ENCODE measurements at places on chromosomes 2 and 18.

DNA sequence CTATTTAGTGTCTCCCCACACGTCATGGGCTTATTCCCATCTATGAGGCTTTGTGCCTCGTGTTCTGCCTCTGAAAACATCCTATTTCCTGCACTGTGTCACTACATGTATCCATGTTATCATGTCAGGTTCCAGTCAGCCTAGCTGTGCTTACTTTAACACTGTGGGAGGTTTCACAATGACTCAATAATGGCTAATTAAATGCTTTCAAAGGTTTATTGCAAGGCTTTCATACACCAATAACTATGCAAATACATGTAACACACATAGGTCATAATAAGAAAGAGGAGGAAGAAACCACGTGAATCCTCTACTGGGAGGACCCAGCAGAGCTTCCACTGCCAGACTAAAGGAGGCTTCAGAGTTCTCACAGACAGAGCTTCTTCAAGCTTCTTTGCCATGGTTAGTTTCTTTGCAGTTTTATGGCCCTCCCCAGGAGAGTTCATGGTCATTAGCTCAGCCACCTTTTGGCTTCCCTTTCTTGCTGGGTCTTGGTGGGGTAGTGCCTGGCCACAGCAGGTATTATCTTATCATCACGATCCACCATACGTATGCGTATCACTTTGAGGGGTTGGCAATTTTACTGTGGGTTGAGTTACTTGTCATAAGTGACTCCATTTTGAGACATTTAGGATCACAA lies 5.1 kb upstream of the COLEC12 start:
- DNase-seq: no peak

DNA sequence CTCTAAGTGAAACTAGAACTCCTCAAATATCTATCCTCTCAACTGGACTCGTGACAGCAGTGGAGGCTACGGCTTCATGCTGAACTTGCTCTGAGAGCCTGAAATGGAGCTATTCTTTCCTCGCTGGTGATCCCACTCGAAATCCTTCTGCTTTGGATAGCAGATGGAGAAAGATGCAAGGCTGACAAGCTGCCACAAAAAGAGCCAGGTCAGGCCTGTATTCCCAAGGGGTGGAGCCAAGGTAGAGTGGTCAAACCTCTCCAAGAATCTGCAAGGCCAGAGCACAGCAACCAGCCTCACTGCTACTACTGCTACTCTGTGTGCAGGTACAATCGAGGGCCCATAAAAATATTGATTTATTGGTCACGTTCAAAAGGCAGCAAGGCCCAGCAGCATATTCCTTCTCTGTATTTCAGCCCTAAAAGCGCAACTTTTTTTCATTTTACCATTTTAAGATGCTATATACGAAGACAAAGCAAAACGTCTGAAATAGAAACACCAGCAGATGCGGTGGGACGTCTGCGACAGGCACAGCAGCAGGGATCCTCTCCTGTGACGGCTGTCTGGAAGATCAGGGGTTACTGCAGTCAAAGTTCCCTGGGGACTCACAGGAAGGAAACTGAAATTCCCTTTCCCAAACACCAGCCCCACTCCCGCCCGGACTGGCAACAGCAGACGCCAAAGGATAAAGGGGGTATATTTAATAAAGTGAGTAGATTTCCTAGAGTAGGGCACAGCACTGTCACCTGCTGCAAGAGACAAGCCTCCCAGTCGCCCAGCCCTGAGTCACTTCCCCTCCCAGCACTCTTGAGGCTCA lies 2.4 kb downstream of the SPRED2 start:
- no peak for DNase-seq

DNA sequence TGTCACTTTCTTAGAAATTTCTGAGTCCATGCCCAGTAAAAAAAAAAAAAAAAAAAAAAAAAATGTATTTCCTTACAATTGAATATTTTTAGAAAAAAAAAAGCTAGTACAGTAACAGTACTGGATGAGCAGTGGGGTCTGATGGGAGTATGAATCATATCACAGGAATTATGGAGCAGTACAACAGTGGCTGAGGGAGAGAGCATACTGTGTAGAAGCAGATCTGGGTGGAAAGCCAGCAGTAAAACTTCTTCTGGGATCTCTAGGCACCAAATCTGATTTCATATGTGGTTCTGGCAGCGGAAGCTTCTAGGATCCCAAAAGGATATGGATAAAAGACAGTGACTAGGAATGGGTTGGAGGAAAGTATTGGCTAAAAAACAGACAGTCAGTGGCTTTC lies 414.9 kb upstream of the FSHR start:
- no peak for DNase-seq

DNA sequence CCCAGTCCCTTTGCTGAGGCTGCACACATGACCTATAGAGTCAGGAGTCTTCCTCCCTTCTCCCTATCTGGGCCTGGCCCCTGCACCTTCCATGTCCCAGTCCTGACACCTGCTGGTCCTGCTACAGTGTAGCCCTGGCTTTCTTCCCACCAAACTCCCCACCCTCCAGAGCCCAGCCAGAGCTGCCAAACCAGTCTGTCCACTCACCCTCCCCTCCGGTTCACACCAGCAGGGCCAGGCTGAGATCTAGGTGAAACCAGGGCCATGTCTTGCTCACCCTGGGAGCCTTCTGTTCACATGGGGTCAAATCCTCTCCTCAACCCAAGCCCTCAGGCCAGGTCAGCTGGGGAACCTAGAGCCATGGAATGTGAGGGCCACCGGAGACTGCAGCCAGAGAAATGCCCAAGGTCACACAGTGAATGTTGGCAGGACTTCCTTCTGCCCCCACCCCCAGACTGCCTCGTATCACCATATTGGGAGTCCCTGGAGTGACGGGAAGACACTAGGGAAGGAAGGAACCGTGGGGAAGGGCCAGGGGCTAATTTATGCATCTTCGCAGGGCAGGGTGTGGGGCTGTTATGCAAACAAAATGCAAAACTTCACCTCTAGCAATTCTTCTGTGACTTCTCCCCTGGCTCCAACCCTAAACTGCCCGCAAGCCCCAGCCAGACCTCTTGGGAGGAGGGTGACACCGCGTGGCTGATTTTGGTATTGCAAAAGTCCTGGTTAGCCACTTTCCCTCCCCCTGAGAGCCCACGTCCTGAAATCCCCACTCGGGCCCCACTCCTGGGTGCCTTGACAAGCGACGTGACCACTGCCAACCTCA lies 14.6 kb downstream of the TNS1 start:
- DNase-seq: peak; percentile 79

GRCh38 chr2:69253611-69254301 lies 133.3 kb downstream of the GFPT1 start:
- DNase-seq: peak; percentile 72

DNA sequence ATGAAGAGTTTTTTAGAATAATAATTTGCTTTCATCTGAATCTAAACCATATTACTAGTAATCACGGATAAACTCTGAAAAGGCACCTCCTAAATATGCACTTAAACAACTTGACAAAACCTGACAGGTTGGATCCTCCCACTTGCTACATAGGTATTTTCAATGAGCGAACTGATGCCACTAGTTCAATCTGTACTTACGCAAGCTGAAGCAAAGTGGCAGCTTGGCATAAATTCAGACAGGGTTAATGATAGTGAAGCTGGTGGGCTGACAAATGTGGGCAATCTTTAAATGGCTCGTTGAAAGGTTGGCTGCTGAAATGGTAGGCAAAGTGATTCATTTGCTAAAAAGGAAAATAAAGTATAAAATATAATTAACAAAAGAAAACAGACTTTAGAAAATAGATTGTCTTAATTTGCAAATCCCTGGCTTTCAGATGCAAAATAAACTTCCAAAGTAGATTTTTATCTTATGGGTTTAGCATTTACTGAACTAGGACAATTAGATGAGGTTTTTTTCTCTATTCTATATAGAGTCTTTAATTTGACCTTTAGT lies 1713.5 kb upstream of the SLC39A10 start:
- no peak for DNase-seq

- no peak for DNase-seq
Observed at GRCh38 chr18:28183418-28184078, 6.6 kb upstream of the CDH2 start.

- no peak for DNase-seq
Observed at GRCh38 chr2:21420553-21421335, 297.0 kb downstream of the TDRD15 start.

- no peak for DNase-seq
Observed at GRCh38 chr2:174902506-174903263, 102.5 kb downstream of the CHN1 start.

DNA sequence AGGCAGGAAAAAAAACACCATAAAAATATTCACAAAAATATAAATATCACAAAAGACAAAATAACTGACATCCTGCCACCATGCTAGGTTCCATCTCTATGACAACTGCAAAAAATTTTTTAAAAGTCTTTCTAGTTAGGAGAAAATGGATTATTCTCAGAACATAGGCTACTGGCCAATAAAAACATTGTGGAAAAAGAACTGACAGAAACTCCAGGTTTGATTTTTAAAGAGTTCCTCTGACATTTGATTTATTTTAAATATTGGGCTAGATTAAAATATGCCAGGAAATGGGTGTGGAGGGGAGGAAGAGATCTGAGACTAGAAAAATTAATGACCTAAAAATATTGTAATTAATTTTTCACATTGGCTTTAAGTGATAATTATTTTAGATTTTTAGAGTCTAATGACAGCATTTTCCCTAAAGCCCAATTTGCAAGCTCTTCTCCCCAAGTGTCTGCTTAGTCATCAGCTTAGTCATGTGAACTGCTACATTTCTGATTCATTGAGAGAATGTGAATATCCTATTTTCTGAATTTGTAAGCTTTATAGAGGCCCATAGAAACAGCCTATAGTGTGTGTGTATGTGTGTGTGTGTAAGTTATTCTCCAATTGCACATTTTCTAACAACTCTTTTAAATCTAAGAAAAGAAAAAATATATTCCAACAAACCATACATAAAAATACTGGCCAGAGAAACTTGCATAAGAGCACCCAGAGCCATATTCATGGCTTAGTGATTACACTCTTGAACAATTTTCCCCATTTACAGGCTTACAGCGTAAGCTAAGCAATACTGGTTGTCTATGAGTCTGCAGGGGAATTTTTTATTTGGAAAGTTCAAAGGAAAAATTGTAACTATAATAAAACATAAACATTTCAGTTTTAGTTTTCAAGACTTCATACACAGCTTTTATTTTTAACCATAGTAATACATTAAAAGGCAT lies 48.4 kb downstream of the TMEFF2 start:
- no peak for DNase-seq

DNA sequence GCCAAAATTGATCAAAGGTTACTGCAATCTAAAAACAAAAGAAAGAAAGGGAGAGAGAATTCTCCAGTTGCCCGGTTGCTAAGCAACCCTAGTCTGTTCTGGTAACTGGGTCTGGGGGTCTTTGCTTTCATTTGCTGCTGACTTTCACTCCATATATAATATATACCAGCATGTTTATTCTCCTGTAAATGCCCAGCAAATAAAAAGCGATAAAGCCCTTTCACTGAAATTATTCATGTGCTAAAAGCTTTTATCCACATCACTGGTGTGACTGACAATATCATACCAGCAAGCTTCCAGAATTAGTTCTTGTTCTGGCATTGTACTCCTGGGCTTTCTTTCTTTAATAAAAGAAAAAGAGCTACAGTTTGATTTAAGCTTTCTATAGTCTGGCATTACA lies 75.5 kb upstream of the ST8SIA3 start:
- DNase-seq: no peak

- DNase-seq: no peak
Observed at GRCh38 chr18:63140038-63140450, 179.5 kb downstream of the BCL2 start.

DNA sequence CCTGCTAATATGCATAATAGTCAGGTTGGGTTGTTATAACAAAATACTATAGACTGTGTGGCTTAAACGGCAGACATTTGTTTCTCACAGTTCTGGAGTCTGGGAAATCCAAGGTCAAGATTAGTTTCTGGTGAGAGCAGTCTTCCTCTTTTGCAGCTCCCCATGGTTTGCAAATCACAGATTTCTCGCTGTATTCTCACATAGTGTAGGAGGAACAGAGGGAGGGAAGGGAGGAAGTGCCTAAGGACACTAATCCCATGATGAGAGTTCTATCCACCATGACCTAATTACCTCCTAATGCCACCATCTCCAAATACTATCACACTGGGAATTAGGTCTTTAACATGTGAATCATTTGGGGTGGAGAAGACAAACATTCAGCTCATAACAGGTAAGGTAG lies 20.1 kb upstream of the PTH2R start:
- DNase-seq: no peak

GRCh38 chr2:13504808-13505207 lies 788.1 kb downstream of the TRIB2 start:
- DNase-seq: no peak

GRCh38 chr18:34117319-34117718 lies 107.4 kb downstream of the NOL4 start:
- no peak for DNase-seq

- no peak for DNase-seq
Observed at GRCh38 chr2:236166796-236167296, 1.3 kb downstream of the GBX2 start.

GRCh38 chr2:22734373-22735045 lies 650.5 kb upstream of the KLHL29 start:
- DNase-seq: no peak

- no peak for DNase-seq
Observed at GRCh38 chr2:238449909-238450417, 23.2 kb downstream of the ASB1 start.

DNA sequence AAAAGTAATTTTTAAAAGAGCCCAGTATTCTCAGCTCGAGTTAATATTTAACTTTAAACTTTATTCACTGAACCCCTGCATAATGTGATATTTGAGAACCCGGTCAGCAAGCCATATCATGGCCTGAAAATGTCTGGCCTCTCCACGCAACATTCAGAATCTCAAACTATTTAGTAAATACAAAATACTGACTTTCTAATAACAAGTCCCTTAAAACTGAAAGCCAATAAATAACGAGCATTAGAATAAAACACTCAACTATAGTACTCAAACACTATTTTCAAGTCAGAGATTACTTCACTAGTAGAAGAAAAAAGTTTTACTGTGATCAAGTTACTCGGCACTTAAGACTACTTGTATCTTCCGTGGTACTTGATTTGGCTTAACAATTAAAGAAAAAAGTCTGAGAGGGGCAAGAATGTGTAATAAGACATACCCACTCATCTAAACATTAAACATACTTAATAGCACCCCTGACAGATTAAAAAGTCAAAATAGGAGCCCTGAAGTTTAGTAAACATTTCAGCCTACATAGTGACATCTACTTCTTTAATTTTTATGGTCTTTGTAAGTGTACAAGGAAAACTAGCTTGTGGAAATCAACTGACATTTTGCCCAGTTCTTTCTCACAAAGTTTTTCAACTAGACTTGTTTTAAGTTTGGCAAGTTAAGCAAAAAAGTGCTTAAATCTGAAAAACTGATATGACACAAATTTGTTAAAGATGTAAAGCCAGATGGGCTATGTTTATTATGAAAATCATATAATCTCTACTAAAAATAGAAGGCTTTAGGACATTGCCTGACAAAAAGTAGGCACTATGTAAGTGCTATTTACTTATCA lies 38.2 kb downstream of the RTN4 start:
- DNase-seq: no peak
